ENCODE measurements at places on chromosomes 16 and 17. TPM values are rescaled to one million over a fixed set of nuclear protein-coding genes. Genes with fewer than 3 reads are reported as not detected.
A peak's percentile ranks its signal among the peaks of the same experiment; 100 is the strongest.

- DNase-seq, result no peak
Measured at GRCh38 chr17:49337884-49338283, 24.2 kb downstream of the ZNF652 start.

DNA sequence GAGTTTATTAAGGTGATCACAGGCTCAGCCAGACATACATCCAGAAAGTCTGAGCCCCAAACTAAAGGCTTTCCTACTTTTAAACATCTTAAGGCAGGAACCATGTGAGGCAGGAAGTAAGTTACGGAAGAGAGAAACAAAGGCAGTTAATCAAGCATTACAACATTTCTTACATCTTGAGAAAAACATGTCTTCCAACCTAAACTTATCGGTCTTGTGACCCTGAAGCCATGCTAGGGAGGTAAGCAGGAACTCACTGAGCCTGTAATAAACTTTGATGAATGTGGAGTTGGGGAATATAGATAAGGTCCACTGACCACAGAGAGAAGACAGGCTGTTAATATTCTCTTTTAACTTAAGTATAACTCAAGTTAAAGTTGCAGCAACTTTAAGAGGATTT is 3.5 kb upstream of the ACSM3 start:
- no peak for DNase-seq

DNA sequence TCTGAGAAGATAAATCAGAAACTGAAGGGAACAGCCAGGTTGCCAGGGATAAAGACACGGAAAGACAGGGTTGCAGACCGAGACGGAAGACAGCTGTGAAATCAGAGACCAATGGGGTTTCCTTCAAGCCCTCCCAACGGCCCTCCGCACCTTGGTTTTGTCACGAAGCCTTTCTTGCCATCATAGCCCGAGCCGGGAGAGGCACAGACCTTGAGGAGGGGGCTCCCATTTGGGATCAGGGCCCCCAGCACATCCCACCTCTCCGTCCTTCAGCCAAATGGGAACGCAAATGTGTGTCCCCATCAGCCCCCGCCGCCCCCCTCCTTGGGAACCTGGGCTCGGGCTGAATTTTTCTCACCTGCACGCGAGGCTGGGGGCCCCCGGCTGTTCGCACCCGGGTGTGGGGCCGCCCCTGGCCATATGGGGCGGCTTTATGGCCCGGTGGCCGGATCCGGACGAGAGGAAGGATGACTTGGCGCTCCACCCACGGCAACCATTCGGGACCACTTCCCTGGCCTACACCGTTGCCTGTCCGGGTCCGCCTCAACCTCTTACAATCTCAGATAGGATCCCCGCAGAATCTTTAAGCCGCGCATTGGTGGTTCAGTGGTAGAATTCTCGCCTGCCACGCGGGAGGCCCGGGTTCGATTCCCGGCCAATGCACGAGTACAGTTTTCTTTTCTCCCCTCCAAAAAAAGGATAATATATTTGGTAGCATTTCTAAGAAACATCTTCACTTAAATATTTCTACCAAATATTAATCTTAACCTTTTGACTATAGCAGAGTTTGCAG is 1.4 kb upstream of the HES7 start:
- DNase-seq, result peak; percentile 92

GRCh38 chr16:50326835-50327465 is 41.8 kb downstream of the BRD7 start:
- no peak for DNase-seq

GRCh38 chr17:4038076-4038475 is 73.8 kb upstream of the ATP2A3 start:
- no peak for DNase-seq

DNA sequence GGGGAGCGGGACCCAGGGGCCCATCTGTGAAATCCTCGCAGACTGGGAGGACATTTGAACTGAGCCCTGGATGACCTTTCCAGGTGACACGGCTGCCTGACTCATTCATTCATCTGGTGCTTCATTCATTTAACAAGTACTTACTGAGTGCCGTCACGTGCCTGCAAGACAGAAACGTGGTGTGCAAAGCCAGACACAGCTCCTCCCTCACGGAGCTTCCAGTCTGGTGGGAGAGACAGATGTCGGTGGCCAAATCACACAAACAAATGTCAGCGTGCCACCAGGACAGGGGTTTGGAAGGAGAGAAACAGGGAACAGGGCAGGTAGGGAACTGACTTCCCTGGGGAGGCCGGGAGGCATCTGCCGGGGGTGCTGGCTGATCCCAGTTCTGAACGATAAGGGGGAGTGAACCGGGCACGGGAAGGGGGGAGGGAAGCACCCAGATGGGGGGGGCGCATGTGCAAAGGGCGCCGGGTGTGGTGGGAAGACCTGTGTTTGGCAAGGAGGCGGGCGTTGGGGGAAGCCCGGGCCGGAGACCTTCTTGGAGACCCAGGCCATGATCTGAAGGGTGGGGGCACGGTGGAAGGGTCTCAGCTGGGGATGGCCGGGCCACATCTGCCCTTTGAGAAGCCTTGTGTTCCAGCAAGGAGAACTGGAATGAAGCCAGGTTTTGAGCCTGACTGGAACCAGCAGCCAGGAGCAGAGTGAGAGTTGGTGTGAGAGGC is 93.6 kb upstream of the CIBAR2 start:
- no peak for DNase-seq

DNA sequence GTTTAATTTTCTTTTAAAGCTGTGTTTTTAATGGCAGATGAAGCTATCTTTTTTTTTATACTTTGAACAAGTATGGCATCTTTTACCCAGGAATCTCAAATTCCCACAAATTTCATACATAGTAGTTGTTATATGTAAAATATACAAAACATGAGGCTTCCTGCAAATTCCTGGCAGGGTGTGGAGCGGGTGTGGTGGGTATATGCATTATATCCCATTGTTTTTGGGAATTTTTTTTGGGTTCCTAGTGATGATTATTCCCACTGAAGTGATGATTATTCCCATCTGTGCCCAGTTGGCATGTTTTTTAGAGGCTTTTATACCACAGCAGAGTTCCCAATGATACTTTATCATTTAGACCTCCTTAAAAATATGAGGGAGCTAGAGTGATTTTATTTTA is 320.4 kb downstream of the ZFHX3 start:
- DNase-seq, result no peak

DNA sequence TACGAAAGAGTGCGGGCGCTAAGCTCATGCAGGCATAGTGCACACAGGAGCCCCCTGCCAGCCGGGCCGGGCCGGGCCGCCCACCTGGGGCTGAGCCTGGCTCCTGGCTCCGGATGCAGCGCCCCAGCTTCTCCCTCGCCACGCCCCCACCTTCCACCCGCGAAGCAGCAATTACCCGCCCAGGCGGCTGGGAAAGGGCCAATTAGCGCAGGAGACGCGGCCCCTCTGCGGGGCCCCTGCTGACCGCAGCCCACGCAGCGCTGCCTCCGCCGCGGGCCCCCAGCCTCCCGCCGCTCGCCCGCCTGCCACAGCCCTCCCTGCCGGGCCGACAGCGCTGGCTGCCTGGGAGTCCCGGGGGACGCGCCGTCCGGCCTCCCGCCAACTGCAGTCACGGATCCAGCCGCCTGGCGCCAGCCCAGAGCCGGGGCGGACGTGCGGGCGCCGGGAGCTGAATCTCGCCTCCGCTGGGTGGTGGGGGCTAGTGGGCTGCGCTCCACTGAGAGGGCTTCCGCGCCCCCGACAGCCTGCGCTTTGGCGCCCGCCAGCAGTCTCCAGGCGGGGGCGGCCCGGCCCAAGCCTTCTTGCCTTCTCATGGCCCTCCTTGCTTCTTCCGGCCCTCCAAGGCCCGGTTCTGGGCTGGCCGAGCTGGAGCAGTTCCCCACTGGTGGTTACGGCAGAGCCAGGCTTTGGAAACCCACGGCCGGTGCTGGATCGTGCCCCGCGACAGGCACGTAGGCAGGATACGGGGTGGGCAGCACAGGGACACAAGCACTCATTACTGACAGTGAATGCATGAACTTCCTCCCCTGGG is 14.9 kb upstream of the CBFB start:
- peak; percentile 74 for DNase-seq

DNA sequence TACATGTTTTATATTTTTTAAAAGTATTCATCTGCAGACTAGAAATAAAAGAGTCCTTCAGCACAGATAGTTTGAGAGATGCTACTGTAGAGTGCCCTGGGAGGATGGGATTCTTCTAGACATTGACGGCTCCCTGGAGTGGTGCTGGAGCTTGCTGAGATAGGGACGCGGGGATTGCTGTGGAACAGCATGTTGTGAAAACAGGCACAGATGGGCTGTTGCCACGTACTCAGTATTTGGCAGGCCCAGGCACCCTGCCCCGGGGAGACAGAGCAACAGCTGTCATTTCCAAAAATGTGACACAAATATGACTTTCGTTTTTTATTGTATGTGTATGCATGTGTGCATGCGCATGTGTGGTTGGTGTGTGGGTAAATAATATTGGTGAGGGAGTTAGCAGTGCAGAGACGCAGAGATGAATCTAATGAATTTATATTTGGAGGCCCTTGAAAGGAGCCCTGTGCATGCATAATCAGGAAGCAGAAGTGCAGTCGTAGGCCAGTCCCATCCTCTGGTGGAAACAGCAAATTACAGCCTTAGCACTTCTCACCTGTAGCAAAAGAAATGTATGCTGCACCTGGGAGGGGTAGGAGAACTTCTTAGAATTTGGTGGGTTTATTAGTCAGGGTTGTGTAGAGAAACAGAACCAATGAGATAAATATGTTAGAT is 6.2 kb upstream of the ABCA8 start:
- no peak for DNase-seq

GRCh38 chr16:79938575-79938974 is 338.0 kb upstream of the MAF start:
- DNase-seq, result no peak

- DNase-seq, result no peak
Measured at GRCh38 chr16:67173323-67173722, 3.0 kb downstream of the NOL3 start.

- DNase-seq, result no peak
Measured at GRCh38 chr17:48543107-48543853, 1.6 kb downstream of the HOXB2 start.

- DNase-seq, result no peak
Measured at GRCh38 chr17:62927083-62927482, 39.0 kb upstream of the TANC2 start.

GRCh38 chr17:34203018-34203638 is 52.0 kb upstream of the CCL2 start:
- DNase-seq, result no peak

GRCh38 chr16:25109643-25110042 is 1.9 kb upstream of the LCMT1 start:
- no peak for DNase-seq

DNA sequence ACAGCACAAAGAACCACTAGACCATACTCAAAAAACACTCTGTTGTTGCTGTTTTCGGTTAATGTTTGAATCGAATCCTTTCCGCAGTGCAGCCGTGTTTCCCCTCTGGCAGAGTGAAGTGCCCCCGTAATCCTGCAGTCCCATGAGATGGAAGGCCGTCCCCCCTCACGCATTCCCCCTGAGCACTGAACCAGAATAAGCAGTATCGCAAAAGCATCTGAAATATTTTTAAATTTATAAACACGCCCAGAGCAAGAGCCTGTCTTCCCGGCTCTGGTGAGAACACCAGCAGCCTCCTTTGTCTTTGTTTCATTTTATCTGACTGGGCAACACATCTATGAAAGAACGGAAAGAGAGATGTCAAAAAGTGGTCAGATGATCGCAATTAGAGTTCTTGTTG is 121.0 kb upstream of the ADAMTS18 start:
- no peak for DNase-seq

GRCh38 chr17:27959382-27959709 is 66.2 kb upstream of the LYRM9 start:
- no peak for DNase-seq

- no peak for DNase-seq
Measured at GRCh38 chr16:1761751-1762150, 9.6 kb downstream of the NME3 start.

DNA sequence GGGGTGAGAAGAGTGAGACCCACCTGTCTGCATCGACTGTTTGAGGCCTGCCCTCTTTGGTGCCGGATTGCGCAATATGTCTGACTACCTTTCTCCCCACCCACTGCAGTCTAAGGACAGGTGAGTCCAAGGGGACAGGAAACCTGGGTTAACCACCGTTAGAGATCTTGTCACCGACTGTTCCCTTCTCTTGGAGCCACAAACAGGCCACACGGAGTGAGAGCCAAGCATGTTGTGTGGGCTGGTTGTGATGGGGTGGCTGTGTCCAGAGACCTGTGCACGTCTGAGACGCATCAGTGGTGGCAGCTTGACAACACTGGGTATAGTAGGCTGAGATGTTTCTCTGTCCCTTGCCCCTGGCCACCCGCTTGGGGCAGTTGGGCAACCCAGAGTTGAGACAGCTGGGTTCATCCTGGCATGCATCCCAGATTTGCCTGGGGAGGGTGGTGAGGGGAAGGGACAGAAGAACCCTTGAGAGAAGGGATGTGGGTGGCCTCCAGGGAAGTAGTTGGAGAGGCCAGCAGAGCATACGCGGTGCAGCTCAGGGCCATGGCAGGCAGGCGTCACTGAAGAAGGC is 21.4 kb downstream of the MPRIP start:
- DNase-seq, result no peak

- no peak for DNase-seq
Measured at GRCh38 chr17:42530952-42531454, 5.0 kb upstream of the NAGLU start.

DNA sequence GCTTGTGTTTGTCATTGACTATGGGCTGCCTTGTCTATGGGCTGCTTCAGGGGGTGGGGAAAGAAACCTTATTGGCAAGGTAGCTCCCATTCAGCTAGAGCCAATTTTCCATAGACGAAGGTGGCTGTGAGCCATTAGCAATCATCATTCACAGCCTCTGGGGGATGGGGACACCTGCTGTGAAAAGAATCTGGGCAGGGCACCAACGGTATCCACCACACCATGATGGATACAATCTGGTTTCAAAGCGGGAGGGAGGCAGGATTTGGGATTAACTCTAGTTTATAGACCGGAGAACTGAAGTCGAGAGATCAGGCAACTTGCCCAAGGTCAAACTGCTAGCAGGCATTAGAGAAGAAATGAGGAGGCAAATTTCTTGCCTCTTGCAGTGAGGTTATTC is 182.3 kb downstream of the SHISA9 start:
- DNase-seq, result no peak

- DNase-seq, result no peak
Measured at GRCh38 chr16:19419698-19420075, 2.0 kb downstream of the TMC5 start.

DNA sequence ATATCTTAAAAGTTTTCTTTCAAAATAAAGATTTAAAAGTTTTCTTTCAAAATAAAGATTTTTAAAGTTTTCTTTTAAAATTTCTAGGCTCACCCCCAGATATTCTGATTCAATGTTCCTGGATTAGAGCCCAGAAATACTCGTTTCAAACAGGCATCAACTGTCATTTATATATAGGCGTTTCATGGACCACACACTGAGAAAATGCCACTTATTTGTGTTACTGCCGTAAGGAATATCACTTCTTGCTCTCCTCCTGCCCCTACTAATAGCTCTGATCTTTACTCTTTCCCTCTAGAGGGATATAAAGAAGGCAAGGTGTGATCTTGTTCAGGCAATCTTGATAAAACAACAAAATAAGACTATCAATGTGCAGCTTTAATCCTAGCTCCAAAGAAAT is 1324.1 kb downstream of the CDH8 start:
- no peak for DNase-seq

The SLC6A4 gene
- total RNA-seq, result 1.3 TPM

The SMARCD2 gene
- 90.6 TPM for total RNA-seq

The C17orf67 gene
- 3.2 TPM for total RNA-seq

The OTOP2 gene
- not detected for total RNA-seq

The CAVIN1 gene
- 177 TPM for total RNA-seq

The PRDM7 gene
- not detected for total RNA-seq

The CD300E gene
- total RNA-seq, result 0.73 TPM

The CDH1 gene
- 428 TPM for total RNA-seq

The SLC22A31 gene
- 2.5 TPM for total RNA-seq

The BEAN1 gene
- 1.6 TPM for total RNA-seq

The SDR42E1 gene
- total RNA-seq, result 28.3 TPM
